ENCODE measurements at places on chromosomes 2 and 18. TPM values are rescaled to one million over a fixed set of nuclear protein-coding genes. Genes with fewer than 3 reads are reported as not detected.

GRCh38 chr2:133139847-133140533 lies 428.3 kb downstream of the NCKAP5 start:
- H3K4me3 ChIP-seq, result no peak overlapping the region
- H3K36me3 ChIP-seq, result no peaks in the 10 kb centered on the region
- no peak overlapping the region for H3K27ac ChIP-seq
- no peaks in the 10 kb centered on the region for H3K27me3 ChIP-seq

GRCh38 chr2:171319164-171319810 lies 114.5 kb downstream of the METTL8 start:
- H3K4me3 ChIP-seq, result peak overlapping the region; percentile 76
- peaks cover 28% of the 10 kb centered on the region for H3K36me3 ChIP-seq
- H3K27me3 ChIP-seq, result no peaks in the 10 kb centered on the region
- peak; percentile 85 for DNase-seq
- peak overlapping the region; percentile 100 for H3K27ac ChIP-seq

- peaks cover 4% of the 10 kb centered on the region for H3K4me1 ChIP-seq
- DNase-seq, result peak; percentile 80
- no peaks in the 10 kb centered on the region for H3K36me3 ChIP-seq
- H3K4me3 ChIP-seq, result peak overlapping the region; percentile 64
- no peak overlapping the region for H3K27ac ChIP-seq
- peaks cover 48% of the 10 kb centered on the region for H3K27me3 ChIP-seq
Observed at GRCh38 chr2:290090-290722, 2.3 kb upstream of the ALKAL2 start.

- H3K4me1 ChIP-seq, result peaks cover 46% of the 10 kb centered on the region
- H3K27ac ChIP-seq, result peak overlapping the region; percentile 79
- DNase-seq, result peak; percentile 64
- H3K27me3 ChIP-seq, result no peaks in the 10 kb centered on the region
- H3K4me3 ChIP-seq, result peak overlapping the region; percentile 12
Observed at GRCh38 chr2:224922142-224922727, 120.0 kb downstream of the DOCK10 start.

- no peaks in the 10 kb centered on the region for H3K4me1 ChIP-seq
- DNase-seq, result no peak
- no peak overlapping the region for H3K4me3 ChIP-seq
- no peak overlapping the region for H3K27ac ChIP-seq
- H3K36me3 ChIP-seq, result no peaks in the 10 kb centered on the region
- peaks cover 28% of the 10 kb centered on the region for H3K27me3 ChIP-seq
Observed at GRCh38 chr18:59233017-59233410, 13.1 kb downstream of the GRP start.

DNA sequence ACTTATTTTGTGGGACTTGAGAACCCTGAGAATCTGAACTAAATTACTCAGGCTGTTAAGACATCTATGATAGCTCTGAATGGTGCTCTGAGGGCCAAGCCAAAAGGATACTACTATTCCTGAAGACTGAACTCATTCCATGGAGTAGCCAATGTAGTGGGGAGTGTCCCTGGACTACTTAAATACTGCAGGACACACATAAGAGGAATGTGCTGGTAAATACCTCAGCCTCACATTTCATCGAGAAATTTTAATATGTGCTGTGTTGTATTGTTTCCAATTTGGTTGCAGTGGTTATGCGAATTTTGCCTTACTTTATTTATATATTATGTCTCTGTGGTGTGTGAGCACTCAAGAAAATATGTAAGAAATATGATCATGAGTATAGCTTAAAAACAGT lies 264.4 kb upstream of the FIGN start:
- no peaks in the 10 kb centered on the region for H3K36me3 ChIP-seq
- no peak overlapping the region for H3K4me3 ChIP-seq
- H3K4me1 ChIP-seq, result no peaks in the 10 kb centered on the region
- no peak for DNase-seq

- no peak for DNase-seq
- no peak overlapping the region for H3K27ac ChIP-seq
- H3K27me3 ChIP-seq, result peaks cover 2% of the 10 kb centered on the region
- H3K4me1 ChIP-seq, result no peaks in the 10 kb centered on the region
Observed at GRCh38 chr2:235769046-235769445, 275.2 kb downstream of the AGAP1 start.

- H3K4me3 ChIP-seq, result no peak overlapping the region
- no peaks in the 10 kb centered on the region for H3K36me3 ChIP-seq
- no peaks in the 10 kb centered on the region for H3K4me1 ChIP-seq
Observed at GRCh38 chr2:199273042-199273511, 184.7 kb downstream of the SATB2 start.

DNA sequence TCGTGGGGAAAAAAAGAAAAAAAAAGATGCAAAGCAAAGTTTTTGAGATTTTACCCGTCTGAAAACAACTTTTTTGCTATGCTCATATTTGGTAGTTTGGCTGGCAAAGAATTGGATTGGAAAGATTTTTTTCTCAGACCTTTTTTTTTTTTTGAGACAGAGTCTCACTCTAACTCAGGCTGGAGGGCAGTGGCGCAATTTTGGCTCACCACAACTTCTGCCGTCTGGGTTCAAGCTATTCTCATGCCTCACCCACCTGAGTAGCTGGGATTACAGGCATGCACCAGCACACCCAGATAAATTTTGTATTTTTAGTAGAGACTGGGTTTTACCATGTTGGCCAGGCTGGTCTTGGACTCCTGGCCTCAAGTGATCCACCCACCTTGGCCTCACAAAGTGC lies 56.3 kb upstream of the TANC1 start:
- H3K36me3 ChIP-seq, result no peaks in the 10 kb centered on the region
- H3K4me1 ChIP-seq, result no peaks in the 10 kb centered on the region
- peaks cover 1% of the 10 kb centered on the region for H3K27me3 ChIP-seq
- no peak for DNase-seq

DNA sequence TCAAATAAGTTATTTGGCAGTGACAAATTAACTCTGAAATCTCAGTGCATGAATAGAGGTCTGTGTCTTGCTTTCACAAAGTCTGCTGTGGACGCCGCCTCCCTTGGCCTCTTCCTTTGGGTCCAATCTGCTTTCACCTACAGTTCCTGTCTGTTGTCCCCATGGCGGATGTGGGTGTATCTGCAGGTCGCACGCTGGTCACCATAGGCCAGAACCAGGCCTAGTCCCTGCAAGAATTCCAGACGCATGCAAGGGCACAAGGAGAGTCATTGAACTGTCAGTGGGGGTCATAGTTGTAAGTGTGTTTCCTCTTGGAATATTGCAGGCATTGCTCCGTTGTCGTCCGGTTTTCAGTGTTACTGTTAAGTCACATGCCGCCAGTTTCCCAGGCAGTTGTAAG lies 7.4 kb downstream of the SOCS6 start:
- H3K4me3 ChIP-seq, result no peak overlapping the region
- no peak for DNase-seq
- H3K27me3 ChIP-seq, result peaks cover 8% of the 10 kb centered on the region
- peaks cover 5% of the 10 kb centered on the region for H3K4me1 ChIP-seq

DNA sequence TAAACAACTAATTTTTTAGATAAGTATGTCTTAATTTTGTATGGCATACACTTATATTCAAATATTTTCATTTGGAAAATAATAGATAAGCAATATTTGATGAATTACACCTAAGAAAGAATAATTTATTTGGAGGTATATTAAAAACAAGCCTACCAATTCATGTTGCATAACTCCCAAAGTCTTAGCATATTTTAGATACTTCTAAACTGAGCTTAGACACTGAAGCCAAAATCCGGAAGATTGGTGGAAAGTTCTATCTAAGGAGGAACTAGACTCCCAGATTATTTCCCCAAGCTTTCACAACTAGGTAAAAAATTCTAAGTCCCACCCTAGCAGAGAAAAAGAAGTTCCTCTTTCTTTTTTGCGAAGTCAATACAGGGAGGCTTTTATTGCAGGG lies 221.0 kb upstream of the MMADHC start:
- H3K36me3 ChIP-seq, result no peaks in the 10 kb centered on the region
- no peak overlapping the region for H3K27ac ChIP-seq
- DNase-seq, result no peak
- no peak overlapping the region for H3K4me3 ChIP-seq
- H3K4me1 ChIP-seq, result no peaks in the 10 kb centered on the region

GRCh38 chr2:3498783-3499394 lies 20.4 kb downstream of the ADI1 start:
- H3K27me3 ChIP-seq, result no peaks in the 10 kb centered on the region
- H3K36me3 ChIP-seq, result peaks cover 22% of the 10 kb centered on the region
- no peak for DNase-seq

DNA sequence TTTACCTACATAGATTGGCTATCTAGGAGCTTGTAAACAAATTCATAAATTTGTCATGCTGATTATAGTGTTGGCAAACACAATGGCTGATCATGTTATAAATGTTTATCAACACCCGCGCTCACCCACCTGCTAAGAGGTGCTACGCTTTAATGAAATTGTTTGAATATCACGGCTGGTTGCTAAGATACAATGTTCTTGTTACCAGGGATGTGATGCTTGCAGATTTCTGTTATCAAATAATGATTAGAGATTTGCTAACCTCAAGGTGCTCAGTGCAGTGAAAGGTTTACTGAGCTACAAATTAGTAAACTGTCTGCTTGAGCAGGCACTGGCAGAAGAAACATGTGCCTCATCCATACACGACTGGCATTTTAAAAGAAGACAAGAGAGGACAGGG lies 160.0 kb upstream of the ZEB2 start:
- H3K36me3 ChIP-seq, result no peaks in the 10 kb centered on the region
- H3K4me3 ChIP-seq, result no peak overlapping the region
- peaks cover 3% of the 10 kb centered on the region for H3K27me3 ChIP-seq
- DNase-seq, result no peak
- H3K4me1 ChIP-seq, result no peaks in the 10 kb centered on the region

- peaks cover 11% of the 10 kb centered on the region for H3K27me3 ChIP-seq
- H3K36me3 ChIP-seq, result no peaks in the 10 kb centered on the region
- no peak overlapping the region for H3K27ac ChIP-seq
- no peaks in the 10 kb centered on the region for H3K4me1 ChIP-seq
- no peak for DNase-seq
- no peak overlapping the region for H3K4me3 ChIP-seq
Observed at GRCh38 chr18:35397976-35398375, 20.8 kb upstream of the ZNF396 start.

GRCh38 chr18:33269223-33269622 lies 171.3 kb downstream of the CCDC178 start:
- H3K27ac ChIP-seq, result no peak overlapping the region
- H3K27me3 ChIP-seq, result no peaks in the 10 kb centered on the region
- no peaks in the 10 kb centered on the region for H3K4me1 ChIP-seq
- no peak for DNase-seq
- H3K36me3 ChIP-seq, result no peaks in the 10 kb centered on the region

DNA sequence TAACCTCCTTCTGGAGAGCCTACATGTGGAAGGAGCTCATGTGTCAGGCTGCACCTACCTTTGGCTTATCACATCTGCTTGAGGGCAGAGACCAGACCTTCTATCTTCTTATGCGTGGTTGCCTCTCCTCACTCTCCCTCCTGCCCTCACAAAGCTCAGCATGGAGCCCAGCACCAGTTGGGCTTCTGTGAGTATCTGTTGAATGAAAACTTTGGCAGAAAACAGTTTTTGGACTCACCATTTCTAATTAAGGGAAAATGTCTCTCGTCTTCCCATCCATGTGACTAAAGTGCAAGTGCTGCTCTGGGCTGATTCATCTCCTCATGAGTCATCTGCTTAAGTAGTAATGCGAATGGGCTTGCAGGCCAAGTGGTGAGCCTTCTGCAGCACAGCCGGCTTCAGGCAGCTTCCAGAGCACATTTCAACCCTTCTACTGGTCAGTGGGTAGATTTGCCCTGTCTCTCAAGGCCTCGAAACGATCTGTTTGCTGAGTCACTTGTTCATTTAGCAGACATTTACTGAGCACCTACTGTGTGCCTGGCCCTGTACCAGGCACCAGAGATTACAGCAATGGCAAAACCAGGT lies 102.6 kb downstream of the VSNL1 start:
- no peak for DNase-seq
- H3K4me3 ChIP-seq, result no peak overlapping the region
- peaks cover 4% of the 10 kb centered on the region for H3K4me1 ChIP-seq
- H3K27me3 ChIP-seq, result peaks cover 3% of the 10 kb centered on the region

- H3K27me3 ChIP-seq, result peaks cover 5% of the 10 kb centered on the region
- no peaks in the 10 kb centered on the region for H3K36me3 ChIP-seq
- no peak overlapping the region for H3K4me3 ChIP-seq
- no peak for DNase-seq
Observed at GRCh38 chr18:42174909-42175308, 219.9 kb downstream of the PIK3C3 start.

GRCh38 chr2:128003463-128003862 lies 24.4 kb downstream of the SAP130 start:
- peaks cover 55% of the 10 kb centered on the region for H3K36me3 ChIP-seq
- H3K27ac ChIP-seq, result no peak overlapping the region
- no peak for DNase-seq
- no peaks in the 10 kb centered on the region for H3K4me1 ChIP-seq
- no peaks in the 10 kb centered on the region for H3K27me3 ChIP-seq

DNA sequence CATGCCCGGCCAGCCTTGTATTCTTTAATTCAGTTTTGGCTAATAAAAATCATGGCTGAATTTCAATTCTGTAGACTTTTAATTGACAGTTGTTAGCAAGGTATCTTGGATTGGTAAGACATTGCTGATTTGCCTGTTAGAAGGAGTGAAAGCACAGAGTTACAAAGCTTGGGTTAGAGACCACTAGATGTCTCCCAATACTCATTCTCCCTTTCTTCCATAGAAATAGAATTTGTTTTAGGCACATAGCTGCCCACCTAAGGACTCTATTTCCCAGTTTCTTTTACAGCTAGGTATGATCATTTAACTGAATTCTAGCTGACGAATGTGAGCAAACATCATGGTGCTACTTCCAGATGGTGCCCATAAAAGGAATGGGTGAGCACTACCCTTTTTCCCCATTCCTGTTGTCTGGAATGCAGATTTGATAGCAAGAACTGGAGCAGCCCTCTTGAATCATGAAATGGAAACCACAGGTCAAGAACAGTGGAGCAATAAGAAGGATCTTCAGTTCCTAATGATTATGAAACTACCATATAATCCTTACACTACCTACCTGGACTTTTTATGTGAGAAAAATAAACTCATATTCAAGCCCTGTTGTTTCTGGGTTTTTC lies 17.5 kb downstream of the PECR start:
- H3K4me3 ChIP-seq, result no peak overlapping the region
- H3K4me1 ChIP-seq, result peaks cover 8% of the 10 kb centered on the region
- H3K27ac ChIP-seq, result peak overlapping the region; percentile 11
- no peaks in the 10 kb centered on the region for H3K27me3 ChIP-seq
- DNase-seq, result no peak

Gene RNF25
- 23.6 TPM for total RNA-seq

Gene PJVK
- total RNA-seq, result 2.0 TPM

Gene L3MBTL4
- 0.26 TPM for total RNA-seq

Gene CTLA4
- 104 TPM for total RNA-seq

Gene CCDC74B
- total RNA-seq, result 1.4 TPM
